Fibroblast of the aortic adventitia (primary cell): ENCODE measurements at places on chromosomes 16 and 17. TPM values are rescaled to one million over a fixed set of nuclear protein-coding genes. Genes with fewer than 3 reads are reported as not detected.

The TM4SF5 gene
- total RNA-seq: not detected in 2 replicates

The CMTM2 gene
- not detected in 2 replicates for total RNA-seq

The NTHL1 gene
- total RNA-seq: 18.8 and 36.1 TPM in 2 replicates

The PLLP gene
- under 0.01 TPM in 1 of 2 replicates, not detected in the other for total RNA-seq

The SP6 gene
- 0.09 TPM in 1 of 2 replicates, not detected in the other for total RNA-seq

The PMFBP1 gene
- 0.09 and 0.33 TPM in 2 replicates for total RNA-seq

The ZNF423 gene
- 7.3 and 13.5 TPM in 2 replicates for total RNA-seq

The SOCS7 gene
- total RNA-seq: 11.7 and 18.8 TPM in 2 replicates

The HBA1 gene
- total RNA-seq: not detected in 2 replicates

The CDR2L gene
- 11.8 and 15.3 TPM in 2 replicates for total RNA-seq

The UTP18 gene
- total RNA-seq: 41.8 and 80.5 TPM in 2 replicates

The MYH1 gene
- total RNA-seq: 0.08 TPM in 1 of 2 replicates, not detected in the other

The PRAC1 gene
- total RNA-seq: not detected in 2 replicates

The EMP2 gene
- total RNA-seq: 6.8 and 31.1 TPM in 2 replicates
